ENCODE measurements at places on chromosomes 2 and 18.
A peak's percentile ranks its signal among the peaks of the same experiment; 100 is the strongest.

- no peak for DNase-seq
Observed at GRCh38 chr2:57075226-57075625, 891.4 kb downstream of the CCDC85A start.

DNA sequence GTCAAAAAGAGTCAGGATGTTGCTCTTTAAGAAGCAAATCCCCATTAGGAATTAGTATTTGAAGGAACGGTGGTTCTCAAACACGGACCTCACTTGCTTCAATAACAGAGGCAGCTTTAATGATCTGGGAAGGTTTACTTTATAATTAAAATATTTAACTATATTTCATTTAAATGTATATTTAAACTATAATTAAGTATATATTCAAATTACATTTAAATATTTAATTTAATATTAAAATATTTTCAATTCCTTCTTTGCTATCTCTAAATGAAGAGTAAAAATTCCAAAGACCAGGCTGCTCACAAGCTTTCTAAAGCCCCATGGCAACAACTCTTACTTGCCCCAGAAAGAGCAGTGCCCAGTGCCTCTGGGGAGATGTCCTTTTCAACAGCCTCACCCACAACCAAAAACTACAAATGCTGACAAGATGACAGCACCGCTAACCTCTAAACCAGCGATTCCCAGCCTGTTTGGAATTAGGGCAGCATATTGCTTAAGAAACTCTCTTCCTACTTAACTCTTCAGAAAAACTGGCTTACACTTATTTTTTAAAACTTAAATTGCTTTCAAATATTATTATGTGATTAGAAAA is 62.9 kb upstream of the POU3F3 start:
- no peak for DNase-seq

DNA sequence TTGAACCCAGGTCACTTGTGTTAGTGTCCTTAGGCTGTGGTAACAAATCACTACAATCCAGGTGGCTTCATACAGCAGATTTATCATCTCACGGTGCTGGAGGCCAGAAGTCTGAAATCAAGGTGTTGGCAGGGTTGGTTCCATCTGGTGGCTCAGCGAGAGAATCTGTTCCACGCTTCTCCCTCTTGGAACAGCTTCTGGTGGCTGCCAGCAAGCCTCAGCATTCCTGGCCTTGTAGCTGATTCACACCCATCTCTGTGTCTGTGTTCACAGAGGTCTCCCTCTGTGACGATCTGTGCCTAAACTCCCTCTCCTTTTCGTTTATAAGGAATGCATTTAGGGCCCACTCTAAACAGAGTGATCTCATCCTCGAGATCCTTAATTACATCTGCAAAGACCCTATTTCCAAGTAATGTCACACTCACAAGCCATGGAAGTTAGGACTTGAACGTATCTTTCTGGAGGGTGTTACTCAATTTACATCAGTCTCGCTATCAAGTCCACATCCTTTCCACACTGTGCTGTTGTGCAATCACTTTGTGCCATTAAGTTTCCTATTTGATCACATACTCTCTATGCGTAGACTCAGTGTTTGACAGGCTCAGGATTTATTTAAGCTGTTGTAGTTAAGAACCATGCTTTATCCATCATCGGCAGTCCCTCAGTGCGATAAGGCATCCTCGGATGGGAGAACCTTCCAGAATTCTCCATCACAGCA is 164.4 kb downstream of the SOCS6 start:
- DNase-seq = no peak

DNA sequence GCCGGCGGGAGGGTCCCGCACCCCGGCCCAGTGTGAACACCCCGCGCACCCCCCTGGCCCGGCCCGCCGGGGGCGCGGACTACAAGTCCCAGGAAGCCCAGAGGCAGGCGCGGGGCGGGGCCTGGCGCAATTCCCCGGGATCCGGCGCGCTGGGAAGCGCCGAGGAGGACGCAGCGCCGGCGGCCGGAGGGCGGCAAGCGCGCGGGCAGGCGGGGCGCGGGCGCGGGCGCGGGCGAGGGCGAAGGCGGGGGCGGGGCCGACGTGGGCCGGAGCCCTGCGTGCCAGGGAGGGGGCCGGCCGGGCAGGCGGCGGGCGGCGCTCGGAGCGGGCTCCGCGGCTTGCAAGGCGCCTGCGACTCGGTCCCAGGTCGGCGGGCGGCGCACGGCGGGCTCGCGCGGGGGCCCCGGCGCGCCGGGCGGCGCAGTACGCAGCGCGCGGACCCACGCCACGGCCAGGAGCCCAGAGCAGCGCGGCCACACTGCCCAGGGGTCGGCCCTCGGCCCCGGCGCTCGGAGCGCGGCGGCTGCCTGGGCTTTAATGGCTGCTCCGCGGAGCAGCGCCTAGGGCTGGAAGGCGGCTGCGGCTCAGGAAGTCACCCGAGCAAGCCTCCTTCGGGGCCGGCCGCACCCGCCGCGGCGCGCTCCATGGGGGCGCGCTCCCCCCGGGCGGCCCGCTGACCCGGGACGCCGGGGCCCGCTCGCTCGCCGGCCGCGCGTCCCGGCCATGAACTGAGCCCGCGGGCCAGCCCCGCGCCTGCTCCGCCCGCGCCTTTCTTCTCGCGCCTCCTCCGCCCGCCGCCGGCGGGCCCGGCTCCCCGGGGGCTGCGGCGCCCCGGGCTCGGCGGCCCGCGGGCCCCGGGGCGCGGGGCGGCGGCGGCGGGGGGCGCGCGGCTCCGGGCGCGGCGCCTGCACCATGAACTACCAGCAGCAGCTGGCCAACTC is at the start of gene AGAP1:
Gene AGAP1, plus strand, starts transcription at position 269 of the 941 bp plus-strand sequence.
- peak; percentile 84 for DNase-seq
